ENCODE measurements at places on chromosomes 1 and 21. TPM values are rescaled to one million over a fixed set of nuclear protein-coding genes. Genes with fewer than 3 reads are reported as not detected.
A peak's percentile ranks its signal among the peaks of the same experiment; 100 is the strongest.

DNA sequence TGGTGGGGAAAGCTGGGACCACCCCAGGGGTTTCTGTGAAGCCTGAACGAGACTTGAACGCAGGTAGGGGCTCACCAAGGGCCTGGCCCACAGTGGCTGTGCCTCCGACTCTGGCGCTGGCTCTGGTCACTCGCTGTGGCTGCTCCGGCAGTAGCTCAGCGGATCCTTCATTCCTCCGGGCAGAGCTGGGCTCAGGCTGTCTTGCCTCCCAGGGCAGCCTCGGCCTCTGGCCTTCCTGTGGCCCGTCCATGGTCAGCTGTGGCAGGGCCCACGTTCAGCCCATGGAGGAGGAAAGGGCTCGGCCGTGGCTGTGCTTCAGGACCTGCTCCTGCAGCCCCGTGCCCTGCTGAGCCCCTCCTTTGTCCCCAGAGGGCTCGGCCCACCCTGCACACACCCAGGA, 162.9 kb upstream of the C1orf174 start:
- DNase-seq, result no peak

DNA sequence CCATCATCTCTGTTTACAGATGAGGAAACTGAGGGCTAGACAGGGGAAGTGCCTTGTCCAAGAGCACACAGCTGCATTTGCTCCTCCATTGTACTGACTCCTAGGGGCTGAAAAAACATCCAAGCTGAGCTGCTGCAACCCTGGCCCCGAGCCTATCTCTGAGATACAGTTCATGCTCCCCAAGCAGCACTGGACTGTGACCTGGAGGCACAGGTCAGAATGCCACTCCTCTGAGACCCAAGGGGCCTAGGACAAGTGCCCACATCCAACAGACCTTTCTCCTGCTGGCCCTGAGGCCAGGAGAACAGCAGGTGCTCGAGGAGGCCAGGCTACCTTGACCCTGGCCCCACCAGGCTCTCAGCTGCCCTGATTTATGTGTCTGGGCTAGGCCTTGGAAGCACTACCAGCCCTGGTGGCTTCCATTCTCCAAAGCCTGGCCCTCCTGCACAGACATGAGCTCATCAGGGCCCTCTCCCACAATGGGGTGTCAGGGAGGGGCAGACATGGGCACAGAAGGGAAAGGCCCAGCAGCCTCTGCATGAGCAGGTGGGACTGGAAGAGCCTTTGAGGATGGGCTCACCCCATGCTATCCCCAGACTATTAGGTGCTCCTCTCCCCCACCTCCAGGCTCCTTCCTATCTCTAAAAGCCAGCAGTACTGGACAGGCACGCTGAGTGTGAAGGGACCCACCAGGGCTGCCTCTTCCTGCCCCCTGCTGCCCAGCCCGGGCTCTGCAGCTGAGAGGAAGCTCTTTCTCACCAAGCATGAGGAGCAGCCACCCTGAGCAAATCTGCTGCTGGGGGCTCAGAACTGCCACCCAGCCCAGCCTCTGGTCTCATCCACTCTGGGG, 18.8 kb downstream of the ADGRB2 start:
- DNase-seq, result peak; percentile 62

GRCh38 chr1:6246497-6247467, 2.8 kb downstream of the HES3 start:
- DNase-seq, result peak; percentile 77

DNA sequence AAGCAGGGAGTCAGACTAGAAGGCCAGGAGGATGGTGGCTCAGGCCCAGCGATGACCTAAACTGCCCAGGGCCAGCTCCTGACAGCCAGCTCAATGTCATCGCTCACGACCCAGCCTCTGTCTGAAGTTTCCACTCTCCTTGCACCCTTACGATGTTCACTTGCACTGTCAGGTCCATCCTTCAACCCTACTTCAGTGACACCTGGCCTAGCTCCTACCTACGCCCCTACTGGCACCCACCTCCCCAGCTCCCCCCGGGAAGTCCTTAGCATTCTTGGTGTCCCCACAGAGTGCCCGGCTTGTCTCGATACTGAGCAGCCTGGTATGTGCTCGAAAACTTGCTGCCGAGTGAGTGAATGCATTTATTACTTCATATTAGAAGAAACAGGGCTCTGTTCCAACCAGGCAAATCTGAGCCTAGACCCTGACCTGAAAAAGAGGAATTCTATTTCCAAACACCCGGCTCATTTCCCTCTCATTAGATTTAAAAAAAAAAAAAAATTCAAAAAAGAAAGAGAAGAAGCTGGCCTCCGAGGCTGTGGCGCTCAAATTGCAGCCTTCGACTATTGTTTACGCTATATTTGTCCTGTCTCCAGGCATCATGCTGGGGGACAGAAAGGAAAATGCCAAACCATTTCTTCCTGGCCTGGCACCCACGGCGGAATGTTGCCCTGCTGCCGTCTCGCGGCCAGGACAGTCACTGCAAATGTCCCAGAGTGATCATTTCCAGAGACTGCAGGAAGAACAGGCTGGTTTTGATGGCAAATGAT, 29.8 kb upstream of the LRRC38 start:
- peak; percentile 11 for DNase-seq

- peak; percentile 17 for DNase-seq
Measured at GRCh38 chr1:173914366-173914871, 2.7 kb downstream of the SERPINC1 start.

GRCh38 chr1:177947623-177948022, 22.2 kb downstream of the SEC16B start:
- no peak for DNase-seq

- DNase-seq, result no peak
Measured at GRCh38 chr21:16873596-16873995, 639.2 kb upstream of the CXADR start.

- no peak for DNase-seq
Measured at GRCh38 chr1:46218443-46218842, 15.3 kb downstream of the LURAP1 start.

DNA sequence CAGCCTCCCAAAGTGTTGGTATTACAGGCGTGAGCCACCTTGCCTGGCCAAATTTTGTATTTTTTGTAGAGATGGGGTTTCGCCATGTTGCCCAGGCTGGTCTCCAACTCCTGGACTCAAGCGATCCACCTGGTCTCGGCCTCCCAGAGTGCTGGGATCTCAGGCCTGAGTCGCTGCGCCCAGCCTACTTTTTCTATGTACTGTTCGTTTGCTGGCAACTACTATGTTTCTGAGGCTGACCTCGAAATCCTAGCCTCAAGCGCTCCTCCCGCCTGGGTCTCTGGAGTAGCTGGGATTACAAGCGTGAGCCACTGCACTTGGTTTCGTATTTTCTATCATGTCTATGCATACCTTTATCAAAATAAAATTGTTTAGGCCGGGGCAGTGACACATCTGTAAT, 675 bp upstream of the TEKT2 start:
- no peak for DNase-seq

DNA sequence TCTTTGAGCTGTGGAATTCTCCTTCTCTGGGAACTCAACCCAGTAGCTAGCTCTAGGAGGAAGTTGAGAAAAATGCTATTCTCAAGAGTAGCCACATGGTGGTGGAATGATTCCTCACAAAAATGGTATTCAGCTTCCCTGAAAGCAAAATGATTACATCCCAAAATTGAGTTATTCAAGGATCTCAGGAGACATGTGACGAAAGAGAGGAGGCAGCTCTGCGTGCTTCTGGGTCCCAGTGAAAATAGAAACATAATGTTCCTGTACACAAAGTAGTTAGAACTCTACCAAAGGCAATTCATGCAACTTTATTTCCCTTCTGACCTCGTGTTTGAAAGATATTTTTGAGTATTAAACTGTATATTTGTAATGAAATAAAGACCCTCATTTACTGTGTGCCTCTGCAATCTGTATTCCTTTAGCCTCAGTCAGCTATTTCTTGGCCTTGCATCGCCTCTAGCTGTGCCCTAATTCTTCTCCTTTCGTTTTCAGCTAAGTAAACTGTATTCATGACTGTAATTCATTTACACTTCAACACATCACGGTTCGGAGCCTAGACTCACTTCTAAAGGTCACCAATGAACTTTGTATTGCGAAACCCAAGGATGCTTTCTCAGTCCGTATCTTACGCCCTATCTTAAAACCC, 167.3 kb downstream of the FASLG start:
- peak; percentile 96 for DNase-seq

DNA sequence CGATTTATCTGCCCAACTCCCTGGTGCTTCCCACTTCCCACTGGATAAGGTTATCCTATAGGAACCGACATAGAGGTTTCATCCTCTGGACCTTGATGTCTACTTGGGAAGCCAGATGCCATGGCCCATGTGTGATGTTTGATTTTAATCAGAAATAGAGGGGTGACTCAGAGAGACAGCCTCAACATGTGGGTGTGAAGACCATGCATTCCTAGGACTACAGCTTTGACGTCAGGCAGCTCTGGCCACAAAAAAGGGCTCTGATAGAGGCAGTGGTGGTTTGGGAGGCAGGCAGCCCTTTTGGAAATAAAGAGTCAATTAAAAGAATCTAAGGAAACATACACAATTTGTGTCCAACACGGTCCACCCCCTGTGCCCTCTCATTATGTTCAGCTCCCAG, 5.2 kb upstream of the SH2D2A start:
- peak; percentile 78 for DNase-seq

RGS21 gene
- total RNA-seq, result not detected

KRTAP6-2 gene
- total RNA-seq, result not detected

RNF187 gene
- total RNA-seq, result 57.3 TPM

PPP2R5A gene
- 29.4 TPM for total RNA-seq

SYT2 gene
- not detected for total RNA-seq

CTSK gene
- total RNA-seq, result 139 TPM

IL19 gene
- total RNA-seq, result 1.7 TPM

CD2 gene
- not detected for total RNA-seq

SERTAD4 gene
- 31.1 TPM for total RNA-seq

NUDT4B gene
- 25.4 TPM for total RNA-seq

Data from fibroblast of villous mesenchyme (primary cell).